CD4-positive, alpha-beta T cell treated with Interleukin-17A for 1 hour (primary cell): ENCODE measurements at places on chromosomes 4 and X.

DNA sequence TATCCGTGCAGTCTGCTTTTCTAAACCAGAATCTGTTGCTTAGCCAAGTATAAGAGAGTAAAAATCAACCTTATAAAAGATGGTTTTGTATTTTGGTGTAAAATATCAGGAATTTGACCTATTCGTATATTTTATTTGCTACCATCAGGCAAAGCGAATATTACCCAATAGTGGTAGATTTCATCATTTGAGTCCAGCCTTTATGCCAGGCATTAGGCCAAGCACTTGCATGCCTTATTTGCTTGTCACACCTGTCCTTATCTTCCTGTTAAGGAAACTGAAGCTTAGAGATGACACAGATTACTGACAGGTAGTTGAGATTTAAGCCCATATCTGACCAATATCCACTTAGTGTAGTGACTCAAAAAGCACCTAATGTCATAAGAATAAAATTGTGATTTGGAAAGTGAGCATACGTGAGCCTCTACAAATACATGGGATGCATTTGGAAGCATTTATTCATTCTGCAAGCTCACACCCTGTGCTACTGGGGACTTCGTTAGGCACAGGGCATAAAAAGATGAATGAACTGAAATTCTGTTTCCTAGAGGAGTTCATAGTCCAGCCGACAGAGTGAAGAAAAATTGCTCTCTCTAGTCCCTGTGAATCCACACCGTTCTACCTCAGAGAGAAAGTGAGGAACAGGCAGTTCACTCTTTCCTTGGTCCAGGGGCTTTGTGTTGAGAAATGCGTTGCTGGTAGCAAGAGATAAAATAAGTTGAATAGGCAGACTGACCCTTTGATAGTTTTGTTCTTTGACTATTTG, 2.3 kb upstream of the RNF212 start:
- no peak for DNase-seq

DNA sequence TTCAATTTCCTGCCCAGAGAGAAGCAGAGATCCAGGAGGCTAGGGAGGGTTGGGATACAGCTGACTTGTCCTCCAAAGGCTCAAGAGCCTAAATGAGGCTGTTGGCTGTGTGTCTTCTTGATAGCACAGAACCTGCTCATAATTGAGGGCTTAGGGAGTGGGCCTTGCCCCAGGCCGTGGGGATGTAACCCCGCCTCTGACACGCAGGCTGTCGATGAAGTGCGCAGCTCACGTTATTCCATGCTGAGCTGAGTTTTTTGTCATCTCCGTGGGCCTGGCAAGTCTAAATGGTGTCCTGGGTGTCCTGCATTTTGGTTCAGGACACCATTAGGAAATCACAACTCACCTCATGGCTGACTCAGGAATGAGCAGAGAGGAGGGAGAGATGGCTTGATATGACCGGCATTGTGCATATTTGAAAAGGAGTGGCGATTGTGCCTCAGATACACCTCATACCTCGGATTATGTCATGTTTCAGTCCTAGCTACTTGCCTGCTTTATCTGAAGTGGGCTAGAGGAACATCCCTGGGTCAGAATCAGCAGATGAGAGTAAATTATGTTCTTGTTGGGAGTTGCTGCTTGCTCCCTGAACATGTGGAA, 43.7 kb downstream of the FHDC1 start:
- no peak for DNase-seq

DNA sequence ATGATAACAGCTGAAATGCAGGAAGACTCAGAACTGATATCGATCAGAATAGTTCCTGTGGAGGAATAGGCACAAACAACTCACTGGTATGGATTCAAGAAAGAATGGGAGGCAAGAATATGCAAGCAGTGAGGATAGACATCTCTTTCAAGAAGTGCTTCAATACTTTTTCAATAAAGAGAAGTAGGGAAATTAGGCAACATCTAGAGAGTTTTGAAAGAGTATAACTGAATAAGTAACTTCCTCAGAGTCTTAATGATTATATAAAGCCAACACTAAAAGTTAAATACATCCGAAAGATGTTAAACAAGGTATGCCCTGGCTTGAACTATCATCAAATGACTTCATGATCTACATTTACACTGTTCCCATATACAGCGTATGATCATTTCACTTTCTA, 1443.0 kb downstream of the PCDH7 start:
- DNase-seq = no peak

DNA sequence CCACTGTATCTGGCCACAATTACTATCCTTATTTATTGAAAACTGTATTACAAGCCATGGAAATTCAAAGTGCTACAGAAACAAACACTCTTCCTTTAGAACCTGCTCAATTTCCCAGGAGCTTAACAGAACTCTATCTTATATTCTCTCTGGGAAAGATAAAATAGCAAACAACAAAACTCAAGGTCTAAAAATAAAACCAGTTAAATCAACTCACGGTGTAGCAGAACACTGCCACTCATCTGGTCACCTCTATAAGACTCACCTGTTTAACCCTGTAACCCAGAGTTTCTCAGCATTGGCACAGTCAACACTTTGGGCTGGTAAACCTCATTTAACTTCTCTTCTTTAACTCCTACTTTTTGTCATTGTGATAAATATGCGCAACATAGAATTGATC, 348.9 kb downstream of the DCHS2 start:
- no peak for DNase-seq

GRCh38 chrX:77918568-77918967, 8.1 kb downstream of the ATP7A start:
- no peak for DNase-seq

- no peak for DNase-seq
Observed at GRCh38 chr4:71692198-71692597, 91.7 kb downstream of the GC start.

DNA sequence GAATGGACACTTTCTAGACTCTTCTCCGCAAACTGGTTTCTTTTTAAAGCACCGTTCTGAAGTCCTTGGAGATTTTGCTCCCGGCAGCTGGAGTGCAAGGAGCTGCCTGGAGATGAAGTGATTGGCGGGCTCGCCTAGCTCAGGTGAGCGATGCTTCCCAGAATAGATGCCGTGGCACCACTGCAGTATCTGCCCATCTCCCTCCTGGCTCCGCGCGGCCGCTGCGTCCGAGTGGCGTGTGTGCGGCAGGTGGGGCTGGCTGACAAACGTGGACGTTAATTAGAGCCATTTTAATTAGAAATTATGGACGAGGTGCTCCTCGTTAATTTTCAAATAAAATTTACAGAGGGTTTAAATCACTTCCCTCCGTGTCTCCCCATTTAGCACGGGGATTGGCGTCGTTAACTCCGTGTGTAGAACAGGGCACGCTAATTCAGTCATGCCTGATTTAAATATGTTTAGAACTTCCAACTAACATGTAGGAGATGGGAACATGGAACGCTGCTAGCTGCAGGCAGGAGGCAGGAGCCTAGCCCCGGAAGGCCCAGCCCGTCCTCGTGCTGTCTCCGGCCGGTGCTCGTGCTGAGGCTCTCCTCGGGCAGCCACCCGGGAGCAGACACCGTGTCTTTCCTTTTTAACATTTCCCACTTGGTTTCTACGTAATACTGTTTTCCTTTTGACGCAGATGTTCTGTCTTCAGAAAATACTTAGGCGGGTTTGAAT, 11.6 kb downstream of the UVSSA start:
- no peak for DNase-seq

DNA sequence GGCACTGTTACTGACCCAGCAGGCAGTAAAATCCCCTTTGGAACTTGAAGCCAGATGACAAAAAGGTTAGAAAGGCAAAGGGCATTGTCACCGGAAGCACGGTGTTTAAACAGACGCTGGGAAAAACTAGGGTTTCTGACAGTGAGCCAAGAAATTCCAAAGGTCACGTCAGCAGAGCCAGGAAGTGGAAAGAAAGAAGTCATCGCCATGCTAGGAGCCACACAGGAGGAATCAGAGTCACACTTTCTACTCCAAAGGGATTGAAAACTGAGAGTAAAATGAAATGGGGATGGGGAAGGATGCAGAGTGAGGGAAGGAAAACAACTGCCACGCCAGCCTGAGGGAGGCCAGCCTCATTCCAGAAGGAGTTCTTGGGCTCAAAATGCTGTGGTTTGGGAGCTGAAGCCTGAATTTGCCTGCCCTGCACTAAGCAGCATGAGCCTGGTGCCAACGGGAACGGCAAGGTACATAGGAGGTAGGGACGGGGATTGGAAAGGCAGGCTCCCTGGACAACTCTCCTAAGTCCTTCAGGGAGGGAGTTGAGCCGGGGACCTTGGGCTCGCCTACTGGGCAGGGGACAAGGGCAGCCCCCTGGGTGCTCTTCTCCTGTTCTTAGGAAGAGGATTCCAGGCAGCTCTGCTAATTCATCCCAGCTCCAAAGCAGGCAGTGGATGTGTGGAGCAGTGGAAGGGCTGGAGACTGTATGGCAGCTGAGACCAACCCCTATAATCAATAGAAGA, 66.8 kb downstream of the SOWAHB start:
- DNase-seq = no peak

DNA sequence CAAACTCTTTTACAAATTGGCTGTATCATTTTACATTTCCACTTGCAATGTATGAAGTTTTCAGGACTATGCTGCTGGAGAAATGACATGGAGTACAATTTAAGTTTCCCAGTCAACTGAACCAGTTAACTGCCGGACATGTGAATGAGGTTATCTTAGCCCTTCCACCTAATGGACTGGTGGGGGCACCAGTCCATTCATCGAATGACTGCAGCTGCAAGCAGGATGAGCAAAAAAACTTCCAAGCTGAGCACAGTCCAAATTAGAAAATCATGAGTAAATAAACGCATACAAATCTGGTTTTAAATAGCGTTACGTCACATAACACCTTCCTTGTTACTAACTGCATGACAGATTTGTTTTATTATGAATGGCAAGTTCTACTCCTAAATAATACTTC, 1131.5 kb downstream of the PCDH18 start:
- no peak for DNase-seq

- no peak for DNase-seq
Observed at GRCh38 chrX:38857736-38858523, 56.7 kb downstream of the MID1IP1 start.

GRCh38 chr4:123941306-123941705, 544.7 kb downstream of the SPRY1 start:
- DNase-seq = no peak

GRCh38 chr4:129387666-129388065, 291.7 kb downstream of the C4orf33 start:
- no peak for DNase-seq
